ENCODE measurements at places on chromosomes 13 and 19. TPM values are rescaled to one million over a fixed set of nuclear protein-coding genes. Genes with fewer than 3 reads are reported as not detected.
A peak's percentile ranks its signal among the peaks of the same experiment; 100 is the strongest.

GRCh38 chr13:26693749-26694463 is 66.7 kb downstream of the GPR12 start:
- H3K4me3 ChIP-seq, result no peak overlapping the region
- H3K4me1 ChIP-seq, result peaks cover 6% of the 10 kb centered on the region
- no peaks in the 10 kb centered on the region for H3K27me3 ChIP-seq
- DNase-seq, result no peak
- no peak overlapping the region for H3K27ac ChIP-seq

The SIGLECL1 gene
- total RNA-seq, result not detected

The ELSPBP1 gene
- total RNA-seq, result not detected

The LCP1 gene
- 536 TPM for total RNA-seq

DNA sequence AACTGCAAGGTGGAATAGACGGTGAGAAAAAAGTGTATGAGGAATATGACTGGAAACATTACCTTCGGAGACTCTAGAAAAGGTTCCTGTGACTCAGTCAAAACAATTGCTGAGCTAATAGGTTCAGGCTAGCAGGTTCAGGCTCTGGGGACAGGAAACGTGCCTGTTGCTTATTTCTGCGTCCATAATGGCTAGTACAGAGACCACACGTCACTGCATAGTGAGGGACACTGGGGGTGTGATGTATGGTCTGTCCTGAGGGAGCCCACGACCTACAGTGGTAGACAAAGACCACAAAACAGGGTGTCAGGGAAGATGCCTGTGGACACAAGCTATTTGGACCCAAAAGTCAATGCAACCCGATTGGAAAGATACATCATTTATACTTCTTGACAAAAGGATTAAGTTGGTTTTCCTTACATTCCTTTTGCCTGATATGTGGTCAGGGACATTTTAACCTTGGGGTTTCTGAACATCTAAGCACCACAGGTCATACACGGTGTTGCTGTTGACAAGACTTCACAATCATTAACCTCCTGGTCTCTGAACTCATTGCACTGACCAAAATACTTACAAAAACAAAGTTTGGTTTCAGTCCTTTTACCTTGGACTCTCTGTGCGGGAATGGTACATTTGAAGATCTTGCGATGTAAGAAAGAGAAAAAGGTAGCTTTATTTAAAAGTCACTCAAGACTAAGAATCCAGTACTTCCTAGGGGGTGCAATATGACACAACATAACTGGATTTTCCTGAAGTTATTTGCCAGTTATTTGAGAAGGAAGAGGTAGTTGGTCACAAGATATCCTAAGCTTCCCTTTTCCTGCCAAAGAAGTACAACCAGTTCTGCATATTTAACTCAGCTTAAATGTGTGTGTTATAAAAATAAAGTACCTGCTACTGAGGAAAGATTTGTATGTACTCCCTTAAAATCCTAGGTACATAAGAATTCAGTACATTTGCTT is 20.0 kb downstream of the CRYL1 start:
- no peak overlapping the region for H3K27ac ChIP-seq
- H3K27me3 ChIP-seq, result no peaks in the 10 kb centered on the region
- no peak overlapping the region for H3K4me3 ChIP-seq
- peaks cover 24% of the 10 kb centered on the region for H3K36me3 ChIP-seq
- no peak for DNase-seq

DNA sequence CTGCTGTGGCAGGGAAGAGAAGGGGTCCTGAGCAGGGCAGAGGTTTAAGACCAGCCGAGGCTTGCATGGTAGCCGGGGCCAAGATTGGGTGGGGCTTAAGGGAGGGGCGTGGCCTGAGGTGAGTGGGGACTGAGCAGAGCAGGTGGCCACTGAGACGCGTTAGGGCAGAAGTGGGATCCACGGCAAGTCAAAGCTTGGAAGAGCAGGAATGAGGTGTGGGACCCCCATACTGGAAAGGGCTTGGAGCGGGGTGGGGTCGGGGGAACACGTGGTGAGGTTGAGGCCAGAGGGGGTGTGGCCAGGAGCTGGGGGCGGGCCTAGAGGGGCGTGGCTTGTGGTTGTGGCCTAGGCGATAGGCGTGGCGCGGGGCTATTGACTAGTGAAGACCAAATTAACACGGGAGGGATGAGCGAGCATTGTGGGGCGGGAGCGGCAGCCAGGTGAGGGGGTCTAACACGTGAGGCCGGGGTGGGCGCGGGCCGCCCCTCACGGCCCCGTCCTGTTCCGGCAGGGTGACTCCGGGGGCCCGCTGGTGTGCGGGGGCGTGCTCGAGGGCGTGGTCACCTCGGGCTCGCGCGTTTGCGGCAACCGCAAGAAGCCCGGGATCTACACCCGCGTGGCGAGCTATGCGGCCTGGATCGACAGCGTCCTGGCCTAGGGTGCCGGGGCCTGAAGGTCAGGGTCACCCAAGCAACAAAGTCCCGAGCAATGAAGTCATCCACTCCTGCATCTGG is 3.3 kb downstream of the CFD start:
- peak; percentile 92 for DNase-seq
- no peak overlapping the region for H3K27ac ChIP-seq
- H3K36me3 ChIP-seq, result peaks cover 6% of the 10 kb centered on the region
- H3K4me3 ChIP-seq, result peak overlapping the region; percentile 25
- peaks cover 57% of the 10 kb centered on the region for H3K4me1 ChIP-seq
- H3K27me3 ChIP-seq, result no peaks in the 10 kb centered on the region
